ENCODE measurements at places on chromosomes 16 and 17.

DNA sequence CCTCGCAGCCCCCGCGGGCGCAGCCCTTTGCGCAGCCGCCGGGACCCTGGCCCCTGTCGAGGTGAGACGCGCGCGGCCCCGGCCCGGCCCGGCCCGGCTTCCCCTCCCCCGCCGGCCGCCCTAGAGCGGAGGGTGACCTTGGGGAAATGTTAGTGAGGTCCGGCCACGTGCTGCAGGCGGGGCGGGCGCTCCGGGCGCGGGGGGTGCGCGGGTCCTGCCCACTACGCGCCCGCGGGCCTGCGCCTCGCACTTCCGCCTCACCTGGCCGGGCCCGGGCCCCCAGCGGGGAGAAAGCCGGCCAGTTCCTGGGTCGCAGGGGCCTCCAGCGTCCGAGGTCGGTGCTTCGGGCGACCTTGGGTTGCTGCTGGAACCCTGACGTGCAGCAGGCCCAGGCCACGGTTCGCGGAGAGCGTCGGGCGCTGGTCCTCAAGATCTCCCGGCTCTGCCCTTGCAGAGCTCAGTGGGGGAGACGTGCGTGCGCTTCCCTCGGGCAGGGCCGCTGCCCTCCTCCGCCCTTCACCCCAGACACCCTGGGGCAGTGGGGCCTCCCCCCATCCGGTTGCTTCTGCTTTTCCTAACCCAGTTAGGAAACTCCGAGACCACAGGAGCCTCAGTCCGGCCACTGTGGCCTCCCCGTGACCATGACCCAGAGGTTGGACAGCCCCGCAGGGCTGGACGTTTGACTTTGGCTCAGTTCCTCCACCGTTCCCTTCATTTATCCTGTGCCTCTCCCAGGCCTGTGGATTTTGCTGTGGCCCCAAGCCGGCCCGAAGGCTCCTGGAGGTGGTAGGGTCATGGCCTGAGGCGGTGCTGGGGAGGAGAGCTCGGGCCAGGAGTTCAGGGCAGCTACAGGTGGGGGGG is 791 bp downstream of the MCRIP2 start:
- no peak for DNase-seq

DNA sequence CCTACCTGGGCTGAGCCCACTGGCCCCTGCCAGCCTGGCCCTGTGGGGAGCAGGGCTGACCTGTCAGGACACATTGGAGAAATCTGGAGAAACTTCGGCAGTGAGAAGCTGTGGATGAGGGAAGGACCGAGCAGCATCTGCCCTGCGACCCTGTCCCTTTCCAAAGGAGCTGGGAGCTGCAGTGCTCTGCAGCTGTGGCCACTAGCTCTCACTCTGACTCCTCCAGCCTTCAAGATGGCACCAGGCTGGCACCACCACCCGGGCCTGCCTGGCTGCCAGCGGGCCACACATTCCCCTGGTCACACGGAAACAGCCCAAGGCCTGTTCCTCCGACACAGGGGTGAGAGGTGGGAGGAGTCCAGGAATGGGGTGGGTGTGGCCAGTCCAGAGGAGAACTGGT is 30.1 kb downstream of the CD300LG start:
- DNase-seq, result no peak

DNA sequence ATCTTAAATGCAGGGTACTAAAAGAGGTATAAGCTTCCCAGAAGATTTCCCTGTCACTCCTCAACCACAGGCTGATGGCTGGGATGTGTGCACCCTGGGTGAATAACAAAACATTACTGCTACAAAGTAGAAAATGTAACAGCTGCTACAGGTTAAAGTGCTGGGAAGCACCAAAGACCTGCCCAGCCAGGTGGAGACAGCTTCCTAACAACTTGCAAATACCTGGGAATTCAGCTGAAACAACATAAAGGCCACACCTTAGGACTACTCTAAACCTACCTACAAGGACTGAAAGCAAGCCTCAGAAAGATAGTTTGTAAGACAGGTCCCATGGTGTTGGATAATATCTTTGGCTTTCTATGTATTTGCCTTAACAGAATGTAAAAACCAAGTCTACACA is 118.5 kb downstream of the CEP112 start:
- DNase-seq, result no peak

DNA sequence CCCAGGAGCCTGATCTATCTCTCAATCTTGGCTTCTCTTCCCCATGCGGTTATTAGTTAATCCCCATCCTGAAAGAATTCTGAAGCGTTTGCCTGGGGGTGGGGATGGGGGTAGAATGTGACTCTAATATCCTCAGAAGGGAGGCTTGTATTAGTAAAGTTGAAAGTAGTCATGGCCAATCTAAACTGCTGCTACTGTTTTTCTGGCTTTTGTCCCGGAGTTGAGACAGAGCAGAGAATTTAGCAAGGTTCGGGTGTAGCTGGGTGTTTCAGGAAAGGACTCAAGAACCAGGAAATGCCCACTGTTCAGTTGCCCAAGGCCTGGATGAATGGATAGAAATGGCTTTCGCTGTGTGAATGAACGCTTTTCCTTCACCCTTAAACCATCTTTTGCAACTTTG is 17.6 kb upstream of the ITGAM start:
- DNase-seq, result no peak

- DNase-seq, result no peak
Observed at GRCh38 chr17:57158325-57158724, 73.3 kb downstream of the AKAP1 start.

- DNase-seq, result no peak
Observed at GRCh38 chr17:56742601-56743000, 91.1 kb downstream of the C17orf67 start.

Data from DMS79 (cell line).